ENCODE measurements at places on chromosomes 7 and 10.
A peak's percentile ranks its signal among the peaks of the same experiment; 100 is the strongest.

DNA sequence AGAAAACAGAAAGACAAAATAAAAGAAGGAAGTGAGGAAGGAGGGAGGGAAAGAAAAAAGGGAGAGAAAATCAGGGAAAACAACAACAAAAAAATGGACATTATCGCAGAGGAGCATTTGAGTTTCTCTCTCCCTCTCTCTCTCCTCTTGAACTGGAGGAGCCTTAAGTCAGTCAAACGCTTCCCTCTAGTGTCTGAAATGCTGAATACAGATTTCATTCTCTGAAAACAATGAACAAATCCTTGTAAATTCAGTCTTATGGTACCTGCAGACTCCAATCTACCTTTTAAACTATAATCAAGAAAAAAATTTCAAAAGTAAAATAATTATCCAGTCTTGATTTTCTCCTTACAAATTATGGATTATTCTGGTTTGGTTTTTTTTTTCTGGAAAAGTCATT, 89.2 kb upstream of the PFKP start:
- peak; percentile 35 for DNase-seq

DNA sequence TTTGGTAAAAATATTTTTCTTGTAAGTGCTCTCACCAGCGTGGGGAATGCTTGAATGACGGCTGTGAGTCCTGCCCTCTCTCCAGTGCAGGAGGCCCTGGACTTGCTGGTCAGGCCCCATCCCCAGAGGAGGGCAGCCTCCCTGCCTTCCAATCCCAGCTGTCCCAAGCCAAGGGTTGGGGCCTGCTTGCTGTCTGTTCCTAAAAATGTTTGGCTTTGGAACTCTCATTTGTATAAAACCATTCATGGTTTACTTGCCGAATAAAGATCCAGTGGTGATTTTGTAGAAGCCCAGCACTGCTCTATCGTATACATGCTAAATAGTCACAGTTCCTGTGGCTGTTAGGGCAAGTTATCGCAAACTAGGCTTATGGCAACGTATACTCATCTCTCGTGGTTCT, 121.7 kb downstream of the GLRX3 start:
- no peak for DNase-seq

GRCh38 chr7:3806516-3806915, 505.5 kb downstream of the SDK1 start:
- DNase-seq: no peak

- DNase-seq: no peak
These were observed 595.2 kb downstream of the AUTS2 start for GRCh38 chr7:70193514-70193913.

GRCh38 chr7:148187471-148187870, 403.1 kb upstream of the C7orf33 start:
- no peak for DNase-seq

DNA sequence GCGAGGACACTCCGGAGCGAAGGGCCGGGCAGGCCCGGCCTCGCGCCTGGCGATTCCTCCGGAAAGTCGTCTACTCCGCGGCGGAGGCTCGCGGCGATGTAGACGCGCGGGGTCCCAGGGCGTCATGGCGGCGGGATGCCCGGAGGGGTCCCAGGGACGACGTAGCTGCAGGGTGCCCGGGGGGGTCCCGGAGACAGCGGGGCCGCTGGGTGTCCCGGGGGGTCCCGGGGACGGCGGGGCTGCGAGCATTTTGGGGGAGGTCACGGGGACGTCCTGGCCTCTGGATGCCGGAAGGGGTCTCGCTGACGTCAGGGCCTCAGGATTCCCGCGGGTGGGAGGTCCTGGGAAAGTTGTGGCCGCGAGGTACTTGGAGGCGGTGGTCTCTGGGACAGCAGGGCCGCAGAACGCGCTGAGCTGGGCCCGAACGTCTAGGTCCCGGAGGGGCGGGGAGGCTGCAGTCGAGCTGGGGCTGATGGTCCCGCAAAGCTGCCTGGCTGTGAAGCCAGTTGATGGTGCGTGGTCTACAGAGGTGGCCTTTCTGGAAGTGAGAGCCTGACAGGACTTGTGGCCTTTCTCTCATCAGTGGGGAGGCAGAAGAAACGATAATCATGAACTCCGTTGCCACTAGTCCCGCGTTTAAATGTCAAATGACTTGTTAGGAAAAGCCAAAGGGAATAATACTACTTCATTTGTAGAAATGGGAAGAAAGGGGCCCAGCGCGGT, 637 bp downstream of the HSPA14 start:
- DNase-seq: no peak

GRCh38 chr10:6711408-6711841, 131.3 kb upstream of the PRKCQ start:
- DNase-seq: no peak

- no peak for DNase-seq
These were observed 9.5 kb downstream of the GPR146 start for GRCh38 chr7:1053816-1054370.

DNA sequence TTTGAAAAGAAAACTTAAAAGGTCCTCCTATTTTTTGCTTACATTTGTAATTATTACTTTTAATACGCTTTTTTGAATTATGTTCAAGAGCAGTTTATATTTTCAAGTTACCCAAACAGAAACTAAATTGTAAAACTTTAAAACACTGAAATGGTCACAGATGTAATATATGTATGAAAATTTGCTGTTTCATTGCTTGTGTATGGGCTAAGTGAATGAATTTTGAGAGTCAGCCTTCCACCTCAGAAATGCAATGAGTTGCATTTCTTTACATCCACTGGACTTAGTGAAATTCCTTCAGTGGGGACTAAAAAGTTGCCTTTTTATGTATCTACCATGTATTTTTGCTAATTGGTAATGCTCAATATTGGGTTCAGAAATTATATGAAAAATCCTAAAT, 1.6 kb downstream of the VPS26A start:
- DNase-seq: no peak

DNA sequence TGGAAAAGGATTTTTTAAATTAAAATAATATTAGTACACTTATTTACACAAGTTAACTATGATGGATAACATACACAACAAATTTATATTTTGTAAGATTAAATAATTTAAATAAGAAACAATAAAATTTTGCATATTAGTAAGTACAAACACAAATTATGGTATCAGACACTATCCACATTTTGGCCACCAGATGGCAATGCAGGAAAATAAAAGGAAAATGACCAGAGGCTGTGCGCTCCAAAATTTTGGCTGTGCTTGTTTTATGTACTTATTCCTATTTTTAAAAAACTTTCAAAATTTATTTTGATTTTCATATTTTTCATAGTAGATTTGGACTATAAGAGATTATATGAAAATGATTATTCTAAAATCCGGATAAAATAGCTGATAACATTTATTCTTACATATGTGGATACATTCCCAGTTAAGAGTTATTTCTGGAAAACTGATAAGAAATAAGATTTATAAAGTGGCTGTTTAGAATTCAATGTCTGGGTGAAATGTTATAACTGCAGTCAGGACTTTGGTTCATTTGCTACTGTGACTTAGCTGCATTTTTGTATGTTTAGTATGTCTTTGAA, 274.7 kb upstream of the HGF start:
- peak; percentile 11 for DNase-seq

- DNase-seq: no peak
These were observed 21.8 kb upstream of the ZMIZ1 start for GRCh38 chr10:79046741-79047583.

DNA sequence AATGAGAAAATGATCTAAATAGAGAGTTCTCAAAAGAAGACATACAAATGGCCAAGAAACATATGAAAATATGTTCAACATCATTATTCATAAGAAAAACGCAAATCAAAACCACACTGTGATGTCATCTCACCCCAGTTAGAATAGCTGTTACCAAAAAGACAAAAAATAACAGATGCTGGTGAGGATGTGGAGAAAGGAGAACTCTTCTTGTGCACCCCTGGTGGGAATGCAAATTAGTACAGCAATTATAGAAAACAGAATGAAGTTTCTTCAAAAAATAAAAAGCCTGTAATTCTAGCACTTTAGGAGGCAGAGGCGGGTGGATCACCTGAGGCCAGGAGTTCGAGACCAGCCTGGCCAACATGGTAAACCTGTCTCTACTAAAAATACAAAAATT, 199.3 kb downstream of the PARD3 start:
- no peak for DNase-seq

GRCh38 chr7:8514781-8515519, 81.5 kb downstream of the NXPH1 start:
- DNase-seq: no peak

- no peak for DNase-seq
These were observed 16.4 kb upstream of the FOXK1 start for GRCh38 chr7:4665661-4666060.

- DNase-seq: no peak
These were observed 195.4 kb downstream of the MACC1 start for GRCh38 chr7:20021831-20022230.

- no peak for DNase-seq
These were observed 22.0 kb upstream of the PDGFA start for GRCh38 chr7:541661-542060.

DNA sequence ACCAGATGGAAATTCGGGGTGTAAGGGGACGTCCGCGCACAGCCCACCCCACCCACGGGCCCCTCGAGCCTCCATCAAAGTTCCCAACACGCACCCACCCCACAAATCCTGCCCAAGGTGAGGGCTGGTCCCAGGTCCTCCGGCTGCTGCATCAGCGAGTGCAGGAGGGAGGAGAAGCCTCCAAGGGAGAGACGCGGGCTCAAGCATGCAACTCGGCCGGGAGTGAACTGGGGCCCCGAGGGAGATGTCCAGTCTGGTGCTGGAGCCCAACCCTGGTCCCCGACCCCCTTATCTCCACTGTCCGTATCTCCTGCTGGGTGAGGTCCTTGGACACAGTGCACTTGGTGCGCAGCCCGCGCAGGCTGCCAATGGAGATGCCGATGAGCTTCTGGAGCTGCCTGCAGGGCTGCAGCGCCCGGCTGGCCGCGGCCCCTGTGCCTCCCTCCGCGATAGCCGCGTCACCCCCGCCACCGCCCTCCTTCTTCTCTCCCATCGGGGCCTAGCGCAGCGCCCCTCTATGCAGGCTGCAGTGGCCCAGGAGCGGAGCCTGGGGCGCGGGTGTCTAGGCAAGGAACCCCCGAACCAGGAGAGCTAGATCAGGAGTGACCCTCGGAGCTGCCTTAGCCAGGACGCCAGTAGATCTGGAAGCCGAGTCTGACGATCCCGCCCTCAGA, 489.2 kb downstream of the ZNF33B start:
- no peak for DNase-seq

GRCh38 chr10:74078037-74078436, 72.6 kb downstream of the AP3M1 start:
- DNase-seq: no peak

GRCh38 chr10:10315989-10316388, 701.7 kb upstream of the CELF2 start:
- DNase-seq: no peak

GRCh38 chr10:95474228-95475002, 86.8 kb downstream of the SORBS1 start:
- no peak for DNase-seq

DNA sequence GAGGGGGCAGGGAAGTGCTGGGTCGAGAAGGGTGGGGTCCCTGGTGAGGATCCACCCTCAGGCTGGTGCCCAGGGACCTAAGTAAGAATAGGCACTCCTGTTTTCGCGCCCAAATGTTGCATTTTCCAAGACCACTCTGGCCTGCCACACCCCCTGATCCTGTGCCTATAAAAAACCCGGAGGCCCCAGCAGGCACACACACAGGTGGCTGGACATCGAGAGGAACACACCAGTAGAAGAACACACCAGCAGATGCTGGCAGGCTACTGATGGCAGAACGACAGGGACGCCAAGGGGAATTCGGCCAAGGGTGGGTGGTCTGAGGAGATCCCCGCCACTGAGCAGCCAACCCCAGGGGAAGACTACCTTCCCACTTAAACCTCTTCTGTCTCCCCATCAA, 633.9 kb upstream of the POT1 start:
- no peak for DNase-seq

DNA sequence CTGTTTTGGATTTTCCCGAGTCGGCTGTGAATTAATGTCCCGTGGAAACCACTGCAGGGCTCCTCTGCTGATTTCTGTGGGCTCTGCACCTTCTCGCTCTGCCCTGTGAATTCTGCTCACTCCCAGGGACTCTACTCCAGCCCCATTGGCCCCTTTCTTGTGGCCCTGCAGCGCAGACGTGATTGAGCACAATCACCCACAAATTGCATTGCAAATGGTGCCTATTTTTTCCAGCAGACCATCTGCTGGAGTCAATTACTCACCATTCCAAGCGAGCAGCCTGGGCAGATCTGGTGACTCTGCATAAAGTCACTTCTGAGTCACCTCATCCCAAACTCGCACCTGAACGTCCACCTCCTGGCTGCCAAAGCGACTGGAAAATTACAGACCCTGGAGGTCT, 235.8 kb downstream of the PAXIP1 start:
- no peak for DNase-seq

DNA sequence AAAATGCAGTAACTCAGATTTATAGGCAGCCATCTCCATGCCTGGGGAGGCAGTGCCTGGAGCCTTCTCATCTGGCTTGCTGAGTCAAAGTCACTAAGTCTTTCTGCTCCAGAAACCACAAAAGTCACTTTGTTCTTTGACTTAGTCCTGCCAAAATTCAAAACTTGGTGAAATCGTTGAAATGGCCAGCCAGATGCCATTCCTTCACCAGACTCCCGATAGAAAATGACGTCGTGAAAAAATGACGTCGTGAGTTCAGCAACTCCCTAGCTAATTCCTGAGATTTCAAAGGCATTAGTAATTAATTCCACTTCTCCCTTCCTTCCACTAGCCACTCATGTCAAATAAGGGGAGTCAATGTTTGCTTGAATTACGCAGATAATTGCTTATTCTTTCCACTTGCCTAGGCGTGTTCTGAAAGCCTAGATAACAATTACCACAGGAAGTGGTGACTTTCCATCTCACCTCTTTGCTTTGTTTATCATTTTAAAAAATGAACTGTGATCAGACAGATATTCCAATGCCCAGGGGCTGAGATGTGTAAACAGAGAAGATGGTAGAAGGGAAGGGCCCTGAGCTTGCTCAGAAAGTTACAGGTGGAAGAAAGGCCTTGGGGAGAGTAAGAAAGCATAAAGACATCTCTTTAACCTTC, 48.5 kb upstream of the OSBPL3 start:
- no peak for DNase-seq

- DNase-seq: no peak
These were observed 117.4 kb upstream of the POM121L12 start for GRCh38 chr7:52917982-52918578.

DNA sequence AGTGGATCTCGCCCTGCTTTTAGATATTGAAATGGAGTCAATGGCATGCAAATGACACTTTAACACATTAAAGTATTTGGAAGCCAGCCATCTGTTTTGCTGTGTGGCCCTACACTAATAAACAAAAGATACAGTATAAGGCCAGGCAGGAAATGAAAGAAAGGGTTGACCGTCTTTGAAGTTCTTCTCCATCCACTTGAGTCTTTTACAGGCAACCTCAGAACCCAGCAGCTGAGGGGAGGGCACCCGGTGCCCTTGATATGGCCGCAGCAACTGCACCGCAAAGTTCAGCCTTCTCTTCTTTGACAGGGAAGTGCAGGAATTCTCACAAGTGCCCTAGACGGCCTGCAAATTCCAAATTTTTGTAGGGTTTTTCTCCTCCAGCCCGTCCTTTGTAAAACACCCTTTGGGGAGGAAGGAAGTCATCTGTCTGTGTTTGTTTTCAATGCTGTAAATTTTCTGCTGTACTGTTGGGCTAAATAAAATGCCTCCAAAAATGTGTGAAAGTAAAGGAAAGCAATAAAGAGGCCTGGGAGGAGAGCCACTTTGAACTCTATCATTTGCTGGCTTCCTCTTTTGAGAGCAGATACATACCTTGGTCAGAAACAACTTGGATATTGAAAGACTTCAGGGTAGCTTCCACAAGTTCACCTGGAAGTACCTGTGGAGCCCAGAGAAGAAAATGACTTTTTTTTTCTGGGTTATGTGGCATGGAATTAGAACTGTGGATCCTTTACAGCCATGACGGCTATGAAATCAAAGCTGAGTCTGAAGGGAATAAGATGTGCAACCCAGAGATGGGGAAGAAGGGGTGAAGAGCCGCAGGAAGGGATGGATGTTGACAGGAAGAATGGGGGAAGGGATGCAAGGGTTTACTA, 3.6 kb downstream of the HOXA1 start:
- no peak for DNase-seq

All from NT2/D1 (cell line).